CD4-positive, alpha-beta T cell treated with Interleukin-17A for 4 hours (primary cell): ENCODE measurements at places on chromosomes 1 and 21.

DNA sequence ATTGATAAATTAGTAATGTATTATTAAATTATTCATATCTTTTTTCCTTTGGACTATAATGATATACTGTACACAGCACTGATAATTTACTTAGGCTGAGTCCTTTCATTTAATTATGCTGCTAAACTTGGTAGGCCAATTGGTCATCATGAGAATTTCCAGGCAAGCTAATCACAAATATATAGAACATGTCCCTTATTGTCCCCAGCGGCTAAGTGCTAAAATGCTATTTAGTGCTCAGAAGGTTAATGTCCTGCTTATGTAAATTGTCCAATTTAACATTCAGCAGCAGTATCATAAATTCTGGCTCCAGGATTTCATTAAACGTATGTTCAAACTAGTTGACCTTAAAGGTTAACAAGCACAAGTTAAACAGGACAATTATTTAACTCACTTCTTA lies 30.0 kb upstream of the RRP15 start:
- DNase-seq = no peak

GRCh38 chr21:31848326-31848985 lies 24.4 kb upstream of the HUNK start:
- DNase-seq = no peak

DNA sequence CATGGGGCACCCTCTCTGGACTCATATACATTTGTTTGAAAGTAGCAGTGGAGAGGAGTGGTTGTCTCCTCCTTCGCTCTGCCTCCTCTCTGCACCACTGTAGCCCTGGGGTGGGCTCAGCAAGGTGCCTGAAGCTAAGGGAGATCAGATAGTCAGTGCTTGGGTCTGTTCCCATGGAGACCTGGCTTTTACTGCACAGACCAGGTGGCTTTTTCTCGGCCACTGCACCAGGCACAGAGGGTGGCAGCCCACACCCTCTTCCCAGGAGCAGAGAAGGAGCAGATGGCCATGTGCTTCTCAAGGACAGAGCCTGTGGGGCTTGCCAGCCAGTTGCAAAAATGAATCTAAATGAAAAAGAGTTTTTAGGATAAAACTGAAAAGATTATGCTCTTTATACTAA lies 123.4 kb upstream of the KCNK1 start:
- DNase-seq = no peak

DNA sequence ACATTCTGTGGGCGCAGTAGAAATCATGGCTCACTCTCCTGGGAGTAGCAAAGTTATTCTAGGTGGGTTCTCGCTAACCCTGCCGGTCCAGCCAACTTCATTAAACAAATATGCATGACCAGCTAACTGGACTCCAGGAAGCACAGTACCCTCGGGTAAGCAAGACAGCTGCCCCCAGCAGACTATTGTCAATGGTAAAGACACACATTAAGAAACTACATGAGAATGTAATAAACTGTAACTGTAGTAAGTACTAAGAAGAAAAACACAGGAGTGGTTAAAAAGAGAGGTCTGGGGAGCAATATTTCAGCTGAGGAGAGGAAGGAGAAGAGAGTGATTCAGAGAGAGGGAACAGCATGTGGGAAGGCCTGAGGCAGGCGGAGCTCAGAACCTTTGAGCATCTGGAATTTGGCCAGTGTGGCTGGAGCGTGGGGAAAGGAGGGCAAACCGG lies 7.4 kb downstream of the SLC2A5 start:
- no peak for DNase-seq

- DNase-seq = no peak
Observed at GRCh38 chr1:17130138-17130635, 10.9 kb upstream of the PADI2 start.

DNA sequence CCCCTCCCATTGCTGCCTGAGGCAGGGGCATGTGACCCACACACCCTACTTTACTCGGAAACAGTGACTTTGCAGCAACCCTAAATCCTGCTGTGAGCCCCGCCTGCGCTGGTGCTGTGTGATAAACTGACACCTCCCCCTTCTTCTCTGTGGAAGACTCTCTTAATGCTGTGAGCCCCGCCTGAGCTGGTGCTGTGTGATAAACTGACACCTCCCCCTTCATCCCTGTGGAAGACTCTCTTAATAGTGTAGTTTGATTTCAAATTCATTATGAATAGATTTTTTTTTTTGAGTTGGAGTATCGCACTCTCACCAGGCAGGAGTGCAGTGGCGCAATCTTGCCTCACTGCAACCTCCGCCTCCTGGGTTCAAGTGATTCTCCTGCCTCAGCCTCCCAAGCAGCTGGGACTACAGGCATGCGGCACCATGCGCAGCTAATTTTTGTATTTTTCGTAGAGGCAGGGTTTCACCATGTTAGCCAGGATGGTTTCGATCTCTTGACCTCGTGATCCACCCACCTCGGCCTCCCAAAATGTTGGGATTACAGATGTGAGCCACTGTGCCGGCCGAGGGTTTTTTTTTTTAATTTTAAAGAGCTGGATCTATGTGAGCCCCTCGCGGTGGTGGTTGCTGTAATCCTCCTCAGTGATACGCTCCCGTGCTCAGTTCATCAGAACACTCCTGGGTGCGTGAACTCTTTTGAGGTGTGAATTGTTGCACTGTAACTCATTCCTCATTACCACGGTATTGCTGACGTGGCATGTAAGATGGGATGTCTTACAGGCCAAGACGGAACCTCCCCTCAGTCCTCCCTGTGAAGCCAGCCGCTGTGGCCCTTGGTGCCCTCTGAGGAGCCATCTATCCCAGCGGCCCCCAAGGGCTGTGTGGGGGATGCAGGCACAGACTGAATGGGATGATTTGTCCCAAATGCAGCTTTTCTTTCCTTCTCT lies 60.3 kb downstream of the GALNT2 start:
- DNase-seq = peak; percentile 25

- no peak for DNase-seq
Observed at GRCh38 chr1:31416101-31416736, 3.2 kb downstream of the SERINC2 start.

DNA sequence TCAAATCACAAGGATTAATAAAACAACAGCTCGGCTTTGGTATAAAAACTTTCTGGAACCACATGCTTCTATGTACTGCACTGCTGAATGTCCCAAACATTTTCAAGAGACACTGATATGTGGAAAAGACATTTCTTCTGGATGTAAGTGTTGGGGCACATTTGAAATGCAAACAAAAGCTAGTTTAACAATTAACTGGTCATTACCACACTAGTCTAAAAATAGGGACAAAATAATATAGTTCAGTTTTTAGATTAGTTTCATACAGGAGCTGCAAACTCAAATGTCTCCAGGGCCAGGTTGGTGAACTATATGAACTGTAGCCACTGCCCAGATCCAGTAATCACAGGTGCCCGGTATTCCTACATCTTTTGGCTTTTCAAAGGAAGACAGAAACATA lies 3.2 kb downstream of the IL23R start:
- no peak for DNase-seq

- no peak for DNase-seq
Observed at GRCh38 chr1:55369474-55369873, 154.3 kb upstream of the USP24 start.
